ENCODE measurements at places on chromosomes 3 and 15.

DNA sequence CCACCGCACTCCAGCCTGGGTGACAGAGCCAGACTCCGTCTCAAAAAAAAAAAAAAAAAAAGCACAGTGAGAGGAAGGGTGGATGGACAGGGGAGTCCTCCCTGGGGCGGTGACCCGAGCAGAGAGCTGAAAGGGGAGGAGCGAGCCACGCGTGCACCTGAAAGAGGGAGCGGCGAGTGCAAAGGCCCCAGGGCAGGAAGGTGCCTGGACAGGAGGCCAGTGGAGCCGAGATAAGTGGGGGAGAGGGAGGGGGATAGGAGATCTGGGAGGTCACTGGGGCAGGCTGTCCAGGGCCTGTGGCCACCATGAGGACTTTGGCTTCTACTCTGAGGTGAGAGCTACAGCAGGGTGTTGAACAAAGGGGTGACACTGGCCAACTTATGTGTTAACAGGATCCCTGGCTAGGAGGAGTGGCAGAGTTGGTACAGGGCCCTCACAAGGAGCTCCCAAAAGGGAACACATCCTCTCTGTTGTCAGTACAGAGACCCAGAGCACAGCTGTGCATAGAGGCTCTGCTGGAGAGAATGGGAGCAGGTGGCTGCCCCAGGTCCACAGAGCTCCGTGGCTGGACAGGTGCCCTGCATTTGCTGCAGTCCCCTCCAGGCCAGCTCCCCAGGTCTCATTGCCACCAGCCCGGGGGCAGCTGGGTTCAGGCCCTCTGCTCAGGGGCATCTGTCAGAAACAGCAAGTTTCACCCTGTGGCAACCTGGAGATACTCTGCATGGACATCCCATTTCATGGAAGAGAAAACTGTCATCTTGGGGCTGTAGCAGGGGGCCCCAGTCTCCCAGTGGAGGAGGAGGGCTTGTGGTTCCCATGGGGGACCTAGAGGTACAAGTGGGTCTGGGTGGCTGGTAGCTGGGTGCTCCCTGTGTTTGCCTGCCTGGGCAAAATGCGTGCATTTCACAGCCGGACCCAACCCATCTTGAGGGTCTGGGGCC lies 28.5 kb downstream of the FBLN2 start:
- DNase-seq, result no peak

- DNase-seq, result no peak
These were observed 78.6 kb upstream of the TSEN2 start for GRCh38 chr3:12405432-12406272.

DNA sequence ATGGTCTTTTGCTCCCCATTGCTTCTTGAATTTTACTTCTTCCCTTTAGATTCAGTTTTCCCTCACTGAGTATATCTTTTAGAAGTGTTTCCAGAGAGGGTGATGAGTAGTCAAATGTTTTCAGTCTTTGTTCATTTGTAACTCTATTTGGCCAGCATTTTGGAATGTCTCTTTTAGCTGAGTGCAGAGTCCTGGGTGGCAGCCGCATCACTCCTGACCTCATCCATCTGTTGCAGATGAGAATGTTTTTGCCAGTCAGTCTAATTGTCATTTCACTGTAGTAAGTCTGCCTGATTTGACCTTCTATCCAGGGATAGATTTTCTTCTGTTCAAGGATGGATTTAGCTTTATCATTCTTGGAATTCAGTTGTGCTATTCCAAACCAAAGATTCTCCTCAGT lies 7.3 kb downstream of the SRPRB start:
- no peak for DNase-seq

DNA sequence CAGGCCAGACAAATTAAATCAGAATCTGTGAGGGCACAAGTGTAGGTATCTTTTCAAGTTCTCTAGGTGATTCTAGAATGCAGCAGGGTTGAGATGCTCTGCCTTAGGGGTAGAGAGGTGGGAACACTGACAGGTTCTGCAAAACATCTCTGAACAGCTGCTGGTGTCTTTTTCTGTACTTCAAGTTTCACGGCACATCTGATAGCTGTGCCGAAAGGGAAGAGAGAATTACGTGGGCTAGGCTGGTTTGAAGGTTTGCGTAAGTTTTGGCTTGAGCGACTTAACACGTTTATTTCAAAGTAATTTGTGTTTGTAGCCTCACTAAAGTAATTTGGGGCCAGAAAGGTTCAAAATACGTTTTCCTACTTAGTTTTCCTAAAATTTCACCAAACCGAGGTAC lies 22.5 kb downstream of the PXK start:
- DNase-seq, result no peak

GRCh38 chr3:41178576-41178975 lies 20.7 kb upstream of the CTNNB1 start:
- no peak for DNase-seq

DNA sequence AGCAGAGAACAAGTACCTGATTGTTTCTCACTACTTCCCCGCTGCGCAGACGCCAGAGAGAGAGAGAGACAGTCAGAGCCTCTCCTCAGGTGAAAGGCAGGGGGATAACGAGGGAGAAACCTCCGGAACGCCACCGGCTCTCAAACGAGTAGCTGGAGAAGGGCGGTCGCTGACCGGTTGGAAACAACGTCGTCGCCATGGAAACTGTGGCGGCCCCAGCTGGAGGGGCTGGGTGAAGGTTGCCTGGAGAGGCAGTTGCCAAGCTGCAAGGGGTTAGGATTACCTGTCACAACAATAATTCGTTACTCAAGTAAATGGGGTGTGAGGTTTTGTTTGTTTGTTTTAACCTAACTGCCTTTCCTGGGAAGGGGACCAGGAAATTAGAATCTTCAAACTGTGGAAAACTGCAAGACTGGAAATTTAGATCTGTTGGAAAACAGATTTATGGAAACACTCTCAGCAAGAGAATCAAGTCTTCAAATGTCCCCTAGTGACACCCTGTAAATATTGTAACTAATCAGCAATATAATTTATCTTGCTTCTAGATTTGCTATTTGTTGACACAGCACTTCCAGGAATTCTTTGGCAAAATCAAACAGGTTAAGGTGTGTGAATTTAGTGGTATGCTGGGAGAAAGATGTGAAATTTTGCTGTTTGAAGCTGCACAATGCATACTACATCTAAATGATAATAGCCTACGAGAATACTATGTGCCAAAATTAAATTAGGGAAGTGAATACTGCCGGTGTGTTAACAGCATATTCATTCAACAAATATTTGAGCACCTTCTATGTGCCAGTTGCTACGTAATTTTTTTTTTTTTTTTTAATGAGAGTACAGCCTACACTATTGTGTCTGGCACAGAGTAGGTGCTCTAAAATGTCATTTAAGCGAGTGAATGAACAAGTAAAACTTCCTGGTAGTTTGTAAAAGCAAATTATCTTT lies at the start of gene DNAH12:
DNAH12 (minus strand) TSS at position 164 of the 945 bp plus-strand sequence. CDS start 1,474 bp downstream, outside the sequence.
- DNase-seq, result no peak

DNA sequence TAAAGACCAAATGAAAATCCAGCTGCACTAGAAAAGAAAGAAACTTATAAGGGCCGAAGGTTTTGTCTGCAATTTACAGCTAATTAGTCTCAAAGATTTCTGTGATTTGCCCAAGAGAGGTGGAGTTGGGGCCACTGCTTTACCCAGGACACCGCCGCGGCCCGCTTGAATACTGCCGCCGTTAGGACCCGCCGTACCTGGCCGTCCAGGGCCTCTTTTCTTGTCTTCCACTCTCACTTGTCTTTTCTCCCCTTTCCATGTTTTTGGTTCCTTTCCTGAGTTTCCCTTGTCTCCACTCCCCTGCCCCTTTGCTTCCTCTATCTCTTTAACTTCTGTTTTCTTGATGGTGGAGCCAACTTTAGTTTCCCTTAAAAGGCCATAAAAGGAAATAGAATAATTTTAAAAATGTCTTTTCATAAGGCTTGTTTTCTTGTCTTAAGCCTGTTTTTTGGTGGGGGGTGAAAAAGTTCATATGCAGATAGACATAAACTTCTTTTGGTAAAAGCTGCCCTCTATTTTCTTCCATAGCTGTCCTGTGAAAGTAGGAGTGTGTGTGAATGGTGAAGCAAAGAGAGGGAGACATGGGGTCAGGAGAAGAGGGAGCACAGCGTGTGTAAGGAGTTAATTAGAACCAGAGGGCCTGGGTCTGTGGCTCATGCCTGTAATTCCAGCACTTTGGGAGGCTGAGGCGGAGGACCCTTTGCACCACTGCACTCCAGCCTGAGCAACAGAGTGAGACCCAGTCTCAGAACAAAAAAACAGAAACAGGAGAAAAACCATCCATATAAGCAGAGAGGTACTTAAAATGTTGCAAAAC lies 16.0 kb upstream of the CCNL1 start:
- no peak for DNase-seq

DNA sequence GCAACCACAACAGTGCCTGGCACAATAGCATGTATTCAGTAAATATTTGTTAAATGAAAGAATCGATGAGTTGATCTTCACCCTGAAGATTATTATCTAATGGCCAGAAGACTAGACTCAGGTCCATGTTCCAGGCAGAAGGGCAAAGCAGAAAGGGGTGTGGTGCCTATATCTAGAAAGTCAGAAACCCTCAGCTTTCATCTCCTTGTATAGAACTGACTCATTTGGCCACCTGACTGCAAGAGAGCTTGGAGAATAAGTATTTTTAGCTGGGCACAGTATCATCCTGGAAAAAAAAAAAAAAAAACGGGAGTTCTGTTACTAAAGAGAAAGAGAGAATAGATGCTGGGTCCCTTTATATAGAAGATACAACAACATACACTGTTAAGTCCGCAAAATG lies 69.7 kb upstream of the SPRED1 start:
- DNase-seq, result no peak

DNA sequence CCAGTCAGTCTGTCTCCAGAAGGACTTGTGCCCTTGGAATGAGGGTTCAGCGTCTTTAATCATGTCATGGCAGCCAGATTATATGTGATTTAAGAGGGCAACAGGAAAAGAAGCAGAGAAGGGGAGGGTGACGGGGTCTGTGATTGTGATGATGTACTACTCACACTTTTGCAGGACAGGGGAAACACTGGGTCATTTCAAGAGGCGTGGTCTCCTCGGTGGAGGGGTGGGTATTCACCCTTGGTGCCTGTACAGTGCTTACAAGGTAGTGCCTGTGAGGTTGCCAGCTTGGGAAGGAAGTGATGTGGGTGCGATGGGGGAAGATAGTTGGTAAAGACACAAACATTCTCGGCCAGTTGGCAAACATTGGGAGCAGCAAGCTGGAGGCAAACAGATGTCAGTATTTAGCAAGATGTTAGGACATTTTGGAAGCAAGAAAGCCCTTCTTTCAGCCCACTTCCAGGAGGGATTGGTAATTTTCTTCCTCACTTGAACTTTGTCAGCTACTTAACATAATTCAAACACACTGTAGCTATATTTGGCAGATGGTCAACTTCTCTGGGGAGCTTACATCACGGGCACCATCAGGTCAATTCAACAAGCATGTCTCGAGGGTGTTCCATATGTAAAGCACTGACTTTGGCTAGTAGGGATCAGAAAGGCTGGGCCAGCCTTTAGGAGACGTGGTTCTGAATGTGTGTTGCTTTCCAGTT lies 71.4 kb upstream of the ROPN1 start:
- no peak for DNase-seq

- DNase-seq, result no peak
These were observed 29.1 kb upstream of the ST6GAL1 start for GRCh38 chr3:186901135-186901734.

DNA sequence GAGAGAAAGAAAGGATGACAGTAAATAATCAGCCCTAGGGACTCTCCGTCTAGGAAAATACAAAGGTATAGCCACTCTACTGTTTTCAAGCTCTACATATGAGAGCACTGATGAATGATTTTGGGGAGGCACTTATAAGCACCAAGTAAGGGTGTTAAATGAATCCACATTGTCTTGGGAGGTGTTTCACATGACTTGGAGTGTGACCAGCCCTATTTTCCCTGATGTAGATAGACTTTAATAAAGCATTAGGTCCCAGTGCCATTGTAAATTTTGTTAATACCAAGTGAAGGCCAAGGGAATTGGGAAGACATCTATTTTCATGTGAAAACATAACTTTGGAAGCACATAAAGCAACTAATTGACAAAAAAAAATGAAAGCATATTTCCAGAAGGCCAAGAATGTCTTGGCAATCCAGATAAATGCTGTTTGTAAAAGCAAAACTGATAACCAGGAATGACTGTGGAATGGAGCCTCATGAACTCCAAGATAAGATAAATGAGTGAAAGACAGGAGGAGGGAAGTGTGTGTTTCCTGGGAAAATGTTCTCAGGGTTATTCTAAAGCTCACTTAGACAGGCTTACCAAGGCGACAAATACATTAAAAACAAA lies 96.0 kb upstream of the MYZAP start:
- no peak for DNase-seq

GRCh38 chr3:10359761-10360161 lies 38.8 kb upstream of the SEC13 start:
- no peak for DNase-seq

- DNase-seq, result peak; percentile 12
These were observed 208.4 kb downstream of the TNIK start for GRCh38 chr3:171251835-171252234.

DNA sequence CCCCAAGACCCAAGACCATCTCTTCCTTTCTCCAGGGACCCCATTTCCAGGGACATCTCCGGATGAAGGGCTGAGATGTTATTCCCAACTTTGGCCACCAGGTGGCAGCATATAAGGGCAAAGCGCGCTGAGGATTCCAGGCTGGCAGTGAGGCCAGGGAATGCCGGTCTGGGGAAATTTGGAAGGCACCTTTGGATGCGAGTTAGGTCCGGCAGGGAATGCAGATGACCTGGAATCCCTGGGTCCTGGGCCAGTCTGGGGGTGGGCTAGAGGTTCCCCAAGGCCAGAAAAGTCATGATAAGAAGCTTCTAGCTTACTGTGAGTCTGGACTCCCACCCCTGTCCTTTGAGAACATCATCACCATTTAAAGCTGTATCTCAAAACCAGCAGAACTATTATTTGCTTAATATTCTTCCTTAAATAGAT lies 1.6 kb upstream of the CHST13 start:
- DNase-seq, result peak; percentile 28

- no peak for DNase-seq
These were observed 45.2 kb downstream of the CMC1 start for GRCh38 chr3:28286595-28286994.

DNA sequence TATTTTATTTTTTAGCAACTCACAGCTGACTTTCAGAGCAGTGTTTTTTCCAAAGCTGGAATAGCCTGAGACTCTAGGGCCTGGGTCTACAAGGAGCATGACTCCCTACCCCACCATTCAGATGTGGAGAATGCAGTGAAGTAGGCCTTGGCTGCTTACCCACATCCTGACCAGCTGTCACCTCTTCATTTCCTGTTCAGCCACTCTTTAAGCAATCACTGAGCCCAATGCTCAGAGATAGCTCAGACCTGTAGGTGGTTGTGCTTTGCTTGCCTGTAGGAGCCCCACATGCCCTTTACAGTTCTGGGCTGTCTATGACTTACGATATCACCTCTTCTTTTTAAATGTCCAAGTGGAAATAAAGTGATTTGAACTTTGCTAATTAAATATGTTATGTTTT lies 148.1 kb downstream of the NEK11 start:
- DNase-seq, result no peak

- DNase-seq, result no peak
These were observed 245.1 kb upstream of the TLE3 start for GRCh38 chr15:70342554-70343548.

- peak; percentile 12 for DNase-seq
These were observed 37.2 kb upstream of the DENND4A start for GRCh38 chr15:65829130-65829764.

- no peak for DNase-seq
These were observed 82.7 kb downstream of the MYRIP start for GRCh38 chr3:39892068-39892467.
